ENCODE measurements at places on chromosomes 7 and 10.

- DNase-seq: no peak
These were observed 15.8 kb downstream of the ANKRD22 start for GRCh38 chr10:88835910-88836221.

GRCh38 chr7:14207138-14207537, 217.7 kb upstream of the ETV1 start:
- no peak for DNase-seq

GRCh38 chr7:134718211-134718875, 61.1 kb upstream of the CALD1 start:
- DNase-seq: peak; percentile 72

DNA sequence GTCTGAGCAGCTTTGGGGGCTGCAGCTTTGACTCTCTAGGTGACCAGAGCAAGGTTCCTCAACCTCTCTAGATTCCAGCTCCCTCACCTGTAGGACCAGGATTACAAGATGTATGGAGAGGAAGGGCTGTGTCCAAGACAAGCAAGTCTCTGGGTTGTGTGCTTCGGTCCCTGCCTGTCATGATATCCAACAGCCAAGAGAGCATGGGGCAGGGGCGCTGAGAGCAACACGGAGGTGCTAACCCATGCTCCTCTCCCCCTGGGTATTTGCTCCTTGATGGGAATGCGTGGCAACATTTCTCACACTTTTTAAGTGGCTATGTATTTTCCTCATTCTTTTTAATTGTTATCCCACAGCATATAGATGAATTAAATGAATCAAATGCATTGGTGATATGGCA, 10.3 kb downstream of the CDHR1 start:
- no peak for DNase-seq

DNA sequence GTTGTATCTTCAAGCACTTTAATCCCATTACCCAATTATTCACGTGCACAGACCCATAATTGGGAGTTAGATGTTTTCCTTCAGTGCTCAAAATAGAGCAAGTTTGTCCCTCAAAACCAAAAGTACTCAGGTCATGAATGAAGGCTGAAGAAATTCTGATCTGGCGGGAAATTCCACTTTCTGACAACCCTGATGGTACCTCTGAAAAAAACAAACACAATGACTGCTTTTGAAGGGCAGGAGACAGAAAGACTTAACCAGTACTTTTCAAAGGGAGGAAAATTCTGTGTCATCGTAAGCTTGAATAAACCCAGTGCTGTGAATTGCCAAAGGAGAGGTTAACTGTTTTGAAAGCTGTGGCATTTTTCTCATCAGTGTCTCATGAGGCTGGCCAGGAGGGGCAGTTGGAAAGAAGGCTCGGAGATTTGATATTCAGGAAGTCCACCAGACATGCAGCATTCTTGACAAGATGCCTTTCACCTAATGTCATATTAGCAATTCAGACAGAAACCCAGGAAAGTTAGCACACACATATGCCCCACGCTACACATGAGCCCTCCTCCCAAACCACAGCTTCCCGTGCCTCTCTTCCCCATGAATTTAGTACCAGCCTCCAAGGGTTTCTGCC, 347.0 kb downstream of the KCNMA1 start:
- DNase-seq: peak; percentile 74

GRCh38 chr10:110006358-110007160, 1.2 kb upstream of the ADD3 start:
- DNase-seq: peak; percentile 31

GRCh38 chr10:77744245-77744644, 106.6 kb upstream of the KCNMA1 start:
- DNase-seq: no peak

GRCh38 chr10:102752934-102753664, 9.4 kb downstream of the WBP1L start:
- DNase-seq: no peak

- no peak for DNase-seq
These were observed 70.9 kb upstream of the LOXL4 start for GRCh38 chr10:98338896-98339295.

DNA sequence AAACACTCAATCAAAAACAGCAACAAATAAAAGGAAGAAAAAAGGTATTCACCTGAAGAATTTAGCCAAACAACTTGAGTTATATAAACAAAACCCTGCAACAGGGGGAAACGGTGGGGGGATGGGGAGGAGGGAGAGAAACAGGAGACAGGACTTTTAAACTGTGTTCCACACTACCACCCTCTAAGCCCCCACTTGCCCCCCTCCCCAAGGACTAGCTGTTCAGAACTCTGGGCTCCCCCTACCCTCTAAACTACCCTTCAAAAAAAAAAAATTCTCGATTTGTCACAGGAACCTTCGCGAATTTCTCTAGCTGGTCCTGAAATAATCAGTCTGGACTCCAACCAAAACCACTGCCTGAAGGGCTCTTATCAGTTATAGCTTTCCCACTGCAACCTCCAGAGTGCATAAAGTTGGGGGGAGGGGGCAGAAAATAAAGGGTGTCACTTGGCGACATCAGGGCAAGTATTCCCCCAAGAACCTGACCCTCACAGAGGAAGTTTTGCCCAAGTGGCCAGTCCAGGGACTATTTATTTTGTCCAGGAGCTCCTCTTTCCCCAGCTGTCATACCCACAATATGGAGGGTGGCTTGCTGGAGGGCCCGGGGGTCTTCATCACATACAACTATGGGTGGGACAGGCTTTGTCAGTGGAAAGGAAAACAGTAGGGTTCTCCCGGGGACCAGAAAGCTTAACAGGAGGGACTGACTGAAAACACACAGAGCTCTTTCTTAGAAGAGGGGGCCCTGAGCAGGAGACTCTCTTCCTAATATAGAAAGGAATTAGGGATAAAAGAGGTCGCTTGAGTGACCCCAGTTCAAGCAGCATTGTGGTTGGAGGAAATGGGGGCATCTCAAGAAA, 1.3 kb downstream of the UBE2H start:
- no peak for DNase-seq

- DNase-seq: no peak
These were observed 7.3 kb downstream of the PPP2R2D start for GRCh38 chr10:131908151-131908550.

- DNase-seq: no peak
These were observed 47.6 kb downstream of the ZRANB1 start for GRCh38 chr10:124989526-124989925.

DNA sequence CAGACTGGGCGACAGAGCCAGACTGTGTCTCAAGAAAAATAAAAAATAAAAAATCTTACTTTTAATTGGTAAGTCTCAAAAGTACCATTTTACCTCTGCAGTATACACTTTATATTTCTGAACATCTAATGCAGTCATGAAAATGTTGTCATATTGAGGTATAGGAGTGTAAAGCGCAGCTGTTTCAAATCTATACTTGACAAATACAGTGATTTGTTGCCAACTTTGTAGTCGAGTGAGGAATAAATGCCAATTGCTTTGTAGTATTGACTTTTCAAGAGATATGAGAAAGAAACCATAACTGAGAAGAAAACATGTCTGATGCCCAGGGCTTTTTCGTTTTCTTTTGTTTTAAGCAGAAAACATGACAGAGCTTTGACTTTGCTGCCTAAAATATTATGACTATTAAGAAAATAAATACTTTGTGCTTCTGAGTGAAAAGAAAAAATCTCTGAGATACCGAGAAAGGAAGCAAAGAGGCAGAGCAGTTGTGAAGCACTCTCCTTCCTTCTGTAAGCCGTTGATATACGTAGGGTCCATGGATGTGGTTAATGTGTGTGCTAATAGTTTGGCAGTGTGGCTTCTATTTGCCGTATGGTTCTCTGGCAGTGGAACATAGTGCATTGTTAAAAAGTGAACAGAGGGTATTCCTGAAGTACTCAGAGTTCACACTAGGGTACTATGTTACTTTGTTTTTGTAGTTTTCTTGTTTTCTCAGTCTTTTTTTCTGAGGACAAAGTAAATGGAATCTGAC, 38.2 kb downstream of the AVL9 start:
- DNase-seq: no peak

GRCh38 chr10:103696094-103696410, 159.3 kb downstream of the SH3PXD2A start:
- no peak for DNase-seq

- DNase-seq: peak; percentile 40
These were observed 844 bp downstream of the FBXW4 start for GRCh38 chr10:101693978-101694673.

- no peak for DNase-seq
These were observed 553.0 kb downstream of the GRM8 start for GRCh38 chr7:126699707-126700106.

- DNase-seq: peak; percentile 17
These were observed 71.0 kb downstream of the LARP4B start for GRCh38 chr10:860519-860918.

GRCh38 chr10:97220355-97220754, 34.6 kb upstream of the SLIT1 start:
- DNase-seq: no peak

GRCh38 chr10:45490277-45490676, 116.3 kb downstream of the ALOX5 start:
- DNase-seq: no peak

DNA sequence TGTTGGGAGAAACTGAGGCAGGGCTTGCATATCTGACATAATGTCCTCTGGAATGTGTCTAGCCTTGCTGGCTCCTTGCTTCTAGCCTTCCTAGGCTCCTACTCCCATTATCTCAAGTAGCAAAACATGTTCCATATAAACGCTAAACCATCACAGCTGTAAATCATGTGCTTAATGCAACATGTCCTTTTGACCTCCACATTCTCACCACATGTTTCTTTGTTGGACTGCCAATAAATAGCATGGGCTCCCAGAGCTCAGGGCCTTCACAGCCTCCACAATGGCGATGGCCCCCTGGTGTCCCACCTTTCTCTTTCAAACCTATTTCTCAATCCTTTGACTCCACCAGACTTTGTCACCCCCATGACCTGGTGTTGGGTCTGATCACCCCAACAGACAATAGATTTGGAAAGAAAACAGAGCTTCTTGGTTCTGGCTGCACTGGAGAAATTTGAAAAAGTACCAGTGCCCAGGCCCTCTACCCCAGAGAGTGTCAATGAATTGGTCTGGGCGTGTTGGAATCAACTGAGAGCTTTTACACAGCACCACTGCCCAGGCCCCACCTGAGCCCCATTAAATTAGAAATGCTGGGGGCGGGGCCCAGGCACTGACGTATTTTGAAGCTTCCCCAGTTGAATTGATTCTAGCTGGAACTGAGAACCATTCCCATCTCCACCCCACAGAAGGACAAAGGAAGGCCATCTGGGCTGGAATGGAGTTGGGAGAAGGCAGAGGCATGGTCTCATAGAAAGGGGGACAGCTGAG, 41.3 kb upstream of the GGCT start:
- DNase-seq: peak; percentile 21

- peak; percentile 62 for DNase-seq
These were observed 154.9 kb downstream of the GLI3 start for GRCh38 chr7:42082144-42082543.

GRCh38 chr10:59851864-59852263, 54.5 kb downstream of the CCDC6 start:
- DNase-seq: no peak

GRCh38 chr10:102460836-102461186, 9.5 kb upstream of the C10orf95 start:
- DNase-seq: no peak

GRCh38 chr7:100506356-100506923, 22.7 kb downstream of the NYAP1 start:
- DNase-seq: no peak
